ENCODE measurements at places on chromosomes 7 and 10. TPM values are rescaled to one million over a fixed set of nuclear protein-coding genes. Genes with fewer than 3 reads are reported as not detected.

The AMPH gene
- total RNA-seq = not detected

The CYP3A7 gene
- total RNA-seq = not detected

The MEIG1 gene
- not detected for total RNA-seq

The MET gene
- total RNA-seq = 3.2 TPM

Measured in activated T-helper 1 cell treated with anti-CD3 and anti-CD28 coated beads, Interleukin-12 subunit alpha, Interleukin-12 subunit beta, Interleukin-2, Interleukin-4 antibody, amounts not matched to agents 30 ng/mL and 10 ng/mL and 1 ng/mL, durations not matched to agents 14 hours and 24 hours and 36 hours (primary cell).